ENCODE measurements at places on chromosomes 2 and 18. TPM values are rescaled to one million over a fixed set of nuclear protein-coding genes. Genes with fewer than 3 reads are reported as not detected.

UCN gene
- total RNA-seq: 1.2 TPM

TXNDC2 gene
- not detected for total RNA-seq

NAT8 gene
- total RNA-seq: not detected

ONECUT2 gene
- total RNA-seq: 0.03 TPM

MARCHF4 gene
- total RNA-seq: 0.14 TPM

IGFBP5 gene
- total RNA-seq: 170 TPM

LCLAT1 gene
- 16.0 TPM for total RNA-seq

Data from right cardiac atrium (tissue), 5 donors.